AG08396 (cell line): ENCODE measurements at places on chromosomes 12 and 14.

DNA sequence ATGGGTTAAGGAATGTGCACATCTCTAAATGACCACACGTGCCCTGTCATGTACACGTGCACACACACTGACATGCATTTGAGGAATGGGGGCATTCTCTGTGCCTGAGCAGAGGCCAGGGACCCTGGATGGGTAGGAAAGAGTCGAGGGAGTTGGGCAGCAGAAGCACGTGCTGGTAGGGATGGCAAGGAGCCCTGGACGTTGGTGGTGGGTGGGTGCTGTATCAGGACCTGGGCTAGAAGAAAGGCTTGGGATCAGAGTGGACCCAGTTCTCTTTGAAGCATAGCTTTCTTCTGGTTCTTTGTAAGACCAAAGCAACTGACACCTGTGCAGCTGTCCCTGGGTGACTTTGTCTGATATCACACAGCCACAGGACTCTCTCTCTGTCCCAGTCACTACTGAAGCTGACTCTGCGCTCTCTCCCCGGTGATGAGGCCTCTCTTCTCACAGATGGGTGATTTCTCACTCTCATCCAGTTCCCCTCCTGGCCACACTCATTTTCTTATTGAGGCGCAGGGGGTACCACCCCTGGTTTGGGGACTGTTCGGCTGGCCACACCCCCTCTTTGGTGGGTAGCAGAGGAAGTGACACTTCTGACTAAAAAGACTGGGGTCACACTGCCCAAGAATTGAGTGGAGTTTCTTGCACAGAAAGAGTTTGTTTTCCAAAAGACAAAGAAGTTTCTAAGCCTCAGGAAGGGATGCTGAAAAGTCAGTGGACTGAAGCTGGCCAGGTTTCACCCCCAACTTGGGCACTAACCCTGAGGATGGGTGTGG lies 171.7 kb upstream of the RTL1 start:
- no peak for DNase-seq

- DNase-seq = no peak
Observed at GRCh38 chr12:43162138-43162537, 389.9 kb downstream of the ADAMTS20 start.

GRCh38 chr12:65522956-65523860 lies 244.7 kb downstream of the MSRB3 start:
- no peak for DNase-seq

DNA sequence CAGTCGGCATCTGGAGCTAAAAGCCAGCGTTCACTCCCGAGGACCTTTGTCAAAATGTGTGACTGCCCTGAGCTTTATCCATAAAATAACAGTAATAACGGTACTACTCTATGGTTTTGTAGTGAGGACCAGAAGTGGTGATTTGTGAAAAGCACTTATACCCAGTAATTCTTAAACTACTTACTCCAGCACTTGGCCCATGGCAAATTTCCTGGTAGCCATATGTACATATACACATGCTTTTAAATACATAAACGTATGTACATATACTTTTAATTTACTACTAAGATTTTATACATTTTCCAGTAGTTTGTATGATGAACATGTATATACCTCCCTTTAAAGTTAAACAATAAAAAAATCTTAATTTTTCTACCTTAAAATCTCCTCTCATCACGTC lies 163.8 kb upstream of the TMEM132C start:
- DNase-seq = no peak

- DNase-seq = no peak
Observed at GRCh38 chr12:49750027-49750995, 9.0 kb downstream of the TMBIM6 start.

GRCh38 chr14:92633724-92634123 lies 114.7 kb downstream of the LGMN start:
- DNase-seq = no peak

DNA sequence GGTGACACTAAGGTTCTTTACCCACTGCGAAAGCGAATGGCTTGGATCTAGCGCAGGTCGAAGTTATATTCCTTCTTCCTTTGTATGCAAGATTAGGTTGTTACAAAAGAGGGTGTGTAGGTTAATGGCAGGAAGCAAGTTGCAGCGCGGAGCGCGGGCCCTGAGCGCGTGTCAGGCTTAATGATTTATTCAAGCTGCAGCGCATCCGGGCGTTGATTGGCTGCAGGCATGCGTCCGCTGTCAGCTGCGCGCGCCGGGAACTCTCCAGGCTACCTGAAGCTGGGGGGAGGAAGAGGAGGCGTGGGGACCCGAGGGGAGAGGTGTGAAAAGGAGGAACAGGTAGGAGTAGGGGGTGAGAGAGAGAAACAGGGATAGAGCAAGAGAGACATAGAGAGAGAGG lies 7.4 kb downstream of the ASCL1 start:
- DNase-seq = no peak

- no peak for DNase-seq
Observed at GRCh38 chr14:38662781-38663180, 406.9 kb upstream of the CLEC14A start.

- DNase-seq = no peak
Observed at GRCh38 chr12:92929983-92930382, 888 bp upstream of the EEA1 start.

DNA sequence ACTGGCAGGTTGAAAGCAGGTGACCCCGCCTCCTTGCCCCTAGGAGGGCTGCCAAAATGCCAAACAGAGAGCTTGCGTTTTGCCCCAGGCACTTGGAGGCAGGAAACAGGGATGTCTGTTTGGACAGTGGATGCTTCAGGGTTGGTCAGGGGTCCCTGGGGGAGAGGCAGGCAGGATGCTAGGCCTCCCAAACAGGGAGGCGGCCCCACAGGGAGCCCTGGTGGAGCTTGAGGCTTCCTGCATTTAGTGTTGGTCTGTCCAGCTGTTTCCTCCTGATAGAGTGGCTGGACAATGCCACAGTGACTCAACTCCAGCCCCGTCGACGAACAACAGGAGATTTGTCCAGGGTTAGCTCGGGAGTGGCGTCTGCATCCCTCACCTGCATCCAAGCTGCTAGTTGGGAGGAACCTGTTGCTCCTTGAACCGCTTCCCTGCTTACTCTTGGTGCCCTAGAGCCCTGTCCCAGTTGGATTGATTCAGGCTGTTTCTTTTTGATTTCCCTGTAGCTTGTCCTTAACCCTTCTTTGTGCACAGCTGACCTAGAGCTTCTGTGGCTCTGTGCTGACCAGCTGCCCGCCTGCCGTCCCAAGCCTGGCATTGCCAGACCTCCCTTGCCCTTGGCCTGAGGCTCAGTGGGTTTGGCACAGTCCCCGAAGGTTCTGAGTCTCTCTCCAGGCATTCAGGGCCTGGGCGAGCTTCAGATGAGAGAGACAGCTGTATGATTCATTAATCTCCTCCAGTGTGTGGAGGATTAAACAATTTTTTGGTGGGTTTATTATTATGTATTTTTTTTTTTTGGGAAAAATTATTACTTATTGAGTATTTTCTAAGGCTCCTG lies 45.9 kb downstream of the TSPAN9 start:
- DNase-seq = peak; percentile 74

DNA sequence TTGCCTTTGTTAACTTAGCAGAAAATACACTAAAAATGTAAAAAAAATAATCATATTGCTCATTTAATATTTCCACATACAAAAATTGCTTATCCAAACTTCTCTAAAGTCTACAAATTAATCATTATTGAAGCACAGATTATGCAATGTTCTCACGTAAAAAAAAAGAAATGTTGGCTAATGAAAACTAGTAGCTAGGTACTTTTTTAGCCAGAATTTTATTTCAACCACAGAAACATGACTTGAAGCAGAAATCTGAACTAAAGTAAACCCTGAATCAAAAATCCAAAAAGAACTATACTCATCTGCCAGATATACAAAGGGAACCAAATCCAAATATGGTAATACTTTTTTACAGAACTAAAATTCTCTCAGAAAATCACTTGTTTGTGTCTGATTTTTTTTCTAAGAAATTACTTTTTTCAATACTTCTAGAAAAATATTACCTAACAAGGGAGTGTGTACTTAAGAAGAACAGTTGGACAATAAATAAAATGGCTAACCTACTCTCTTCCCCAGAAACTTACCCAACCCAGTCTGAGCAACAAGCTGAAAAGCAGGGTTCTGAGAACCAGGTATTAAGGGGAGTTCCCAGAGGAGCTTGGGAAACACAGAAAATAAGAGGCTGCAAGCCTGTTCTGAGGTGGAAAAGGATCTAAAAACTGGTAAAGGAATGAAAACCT lies 78.4 kb upstream of the RAP1B start:
- no peak for DNase-seq

GRCh38 chr14:73660511-73660910 lies 15.7 kb downstream of the DNAL1 start:
- no peak for DNase-seq

GRCh38 chr12:7695566-7696197 lies at the start of gene GDF3:
Gene GDF3, minus strand, starts transcription at chr12:7695775. Its CDS starts 47 bp downstream, at chr12:7695728.
- peak; percentile 20 for DNase-seq

DNA sequence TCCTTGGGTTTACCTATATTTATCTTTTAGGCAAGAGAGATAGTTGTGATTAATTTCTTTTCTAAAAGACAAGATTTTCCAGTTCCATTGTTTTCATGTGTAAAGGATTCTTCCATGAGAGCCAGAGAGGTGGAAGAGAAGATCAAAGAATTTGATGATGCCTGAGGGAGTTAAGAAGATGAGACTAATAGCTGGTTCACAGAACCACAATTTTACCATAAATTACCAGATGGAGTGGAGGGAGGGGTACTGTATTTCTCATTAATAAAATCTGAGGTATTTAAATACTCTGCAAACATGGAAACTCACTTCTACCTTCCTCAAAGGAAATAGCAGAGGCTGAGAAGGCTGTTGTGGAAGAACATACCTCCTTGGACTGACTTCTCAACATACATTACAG lies 34.6 kb downstream of the ALKBH1 start:
- no peak for DNase-seq

DNA sequence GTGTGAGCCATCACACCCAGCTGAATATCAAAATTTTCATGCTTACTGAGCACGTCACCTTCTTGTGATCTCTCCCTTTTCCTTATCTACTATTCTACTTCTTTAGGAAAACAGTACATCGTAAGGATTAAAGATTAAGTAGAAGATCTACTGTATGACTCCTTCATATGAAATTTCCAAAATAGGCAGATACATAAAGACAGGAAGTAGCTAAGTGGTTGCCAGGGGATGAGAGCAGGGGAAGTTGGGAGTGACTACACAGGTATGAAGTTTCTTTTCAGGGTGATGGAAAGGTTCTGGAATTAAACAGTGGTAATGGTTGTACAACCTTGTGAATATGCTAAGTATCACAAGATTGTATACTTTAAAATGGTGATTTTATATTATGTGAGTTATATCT lies 36.5 kb upstream of the CERS5 start:
- DNase-seq = no peak

- DNase-seq = peak; percentile 71
Observed at GRCh38 chr12:122830517-122831214, 4.6 kb upstream of the HIP1R start.

DNA sequence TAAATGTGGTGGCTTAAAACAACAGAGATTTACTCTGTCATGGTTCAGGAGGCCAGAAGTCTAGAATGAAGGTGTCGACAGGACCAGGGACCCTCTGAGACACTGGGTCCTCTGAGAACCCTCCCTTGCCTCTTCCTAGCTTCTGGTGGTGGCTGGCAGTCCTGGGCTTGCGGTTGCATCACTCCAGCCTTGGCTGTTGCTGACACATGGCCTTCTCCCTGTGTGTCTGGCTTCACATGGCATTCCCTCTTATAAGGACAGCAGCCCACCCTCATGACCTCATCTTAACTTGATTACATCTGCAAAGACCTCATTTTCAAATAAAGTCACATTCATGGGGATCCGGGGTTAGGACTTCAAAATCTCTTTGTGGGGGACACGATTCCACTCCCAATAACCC lies 36.9 kb downstream of the MVK start:
- DNase-seq = no peak

DNA sequence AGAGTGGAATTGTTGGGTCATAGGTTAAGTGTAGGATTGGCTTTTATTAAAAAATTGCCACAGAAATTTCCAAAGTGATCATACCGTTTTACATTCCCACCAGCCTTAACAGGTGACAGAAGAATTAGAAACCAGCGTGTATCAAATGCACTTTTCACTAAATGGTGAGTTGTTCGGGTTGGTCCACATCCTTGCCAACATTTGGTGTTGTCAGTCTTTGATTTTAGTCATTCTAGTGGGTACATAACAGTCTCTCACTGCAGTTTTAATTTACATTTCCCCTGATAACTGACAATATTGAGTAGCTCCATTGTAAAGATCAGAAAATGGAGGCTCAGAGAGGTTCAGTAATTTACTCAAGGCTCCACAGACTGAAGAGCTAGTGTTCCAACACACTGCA lies 237.8 kb upstream of the LHX5 start:
- no peak for DNase-seq

- no peak for DNase-seq
Observed at GRCh38 chr12:123494124-123494851, 36.3 kb downstream of the SNRNP35 start.

- no peak for DNase-seq
Observed at GRCh38 chr12:50081096-50081808, 3.9 kb upstream of the SMARCD1 start.

- no peak for DNase-seq
Observed at GRCh38 chr12:18057051-18057450, 32.9 kb downstream of the RERGL start.

GRCh38 chr12:5345534-5345933 lies 86.4 kb upstream of the NTF3 start:
- DNase-seq = no peak

DNA sequence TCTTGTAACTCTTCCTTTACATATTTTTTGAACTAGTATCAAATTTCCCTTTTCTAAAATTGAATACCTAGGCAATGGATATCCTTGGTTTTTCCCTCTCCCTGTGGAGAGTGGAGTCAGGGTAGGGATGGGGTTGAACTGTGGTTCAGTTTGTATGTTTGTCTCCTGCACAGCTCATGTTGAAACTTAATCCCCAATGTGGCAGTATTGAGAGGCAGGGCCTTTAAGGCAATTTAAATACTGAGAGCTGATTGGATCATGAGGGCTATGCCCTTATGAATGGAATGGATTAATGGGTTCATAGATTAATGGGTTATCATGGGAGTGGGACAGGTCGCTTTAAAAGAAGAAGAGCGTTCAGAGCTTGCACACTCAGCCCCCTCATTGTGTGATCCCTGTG lies 127.2 kb upstream of the RGS6 start:
- DNase-seq = no peak

- no peak for DNase-seq
Observed at GRCh38 chr14:61435563-61436337, 114.4 kb downstream of the PRKCH start.

DNA sequence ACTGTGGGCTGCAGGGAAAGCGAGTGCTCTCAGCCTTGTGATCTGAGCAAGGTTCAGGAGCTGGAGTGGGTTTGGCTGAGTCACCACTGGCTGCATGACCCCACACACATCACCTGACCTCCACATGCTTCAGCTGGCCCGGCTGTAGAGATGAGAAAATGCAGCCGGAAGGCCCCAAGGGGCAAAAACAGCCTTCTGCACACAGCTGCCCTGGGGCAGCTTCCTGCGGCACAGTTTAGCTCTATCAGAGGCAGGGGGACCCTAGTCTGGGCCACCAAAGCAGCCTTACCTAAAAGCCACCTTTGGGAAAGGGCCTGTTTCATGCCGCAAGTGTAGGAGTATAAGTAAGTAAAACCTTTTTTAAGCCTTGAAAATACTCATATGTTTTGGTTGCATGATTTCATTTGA lies 123.3 kb downstream of the SSPN start:
- DNase-seq = peak; percentile 24

- no peak for DNase-seq
Observed at GRCh38 chr12:88509851-88510250, 70.4 kb downstream of the KITLG start.
